ENCODE measurements at places on chromosomes 13 and 19. TPM values are rescaled to one million over a fixed set of nuclear protein-coding genes. Genes with fewer than 3 reads are reported as not detected.

- DNase-seq = no peak
Measured at GRCh38 chr13:71118779-71119364, 748.1 kb downstream of the DACH1 start.

DNA sequence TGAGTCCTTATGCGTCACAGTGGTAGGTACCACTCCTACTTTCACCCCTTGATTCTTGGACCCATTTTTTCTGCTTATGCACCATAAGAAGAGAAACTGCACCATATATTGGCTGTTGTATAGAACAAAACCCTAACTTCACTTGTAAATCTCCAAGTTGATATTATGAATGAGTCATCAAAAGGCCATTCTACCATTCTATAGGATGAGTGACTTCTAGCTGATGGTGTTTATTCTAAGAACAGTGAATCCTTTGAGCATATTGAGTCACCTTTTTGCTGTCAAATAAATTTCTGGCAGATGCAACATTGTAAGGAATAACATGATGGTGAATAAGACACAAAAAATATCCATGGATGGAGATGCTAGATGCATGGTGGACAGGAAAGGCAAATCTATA lies 57.7 kb downstream of the POLR1D start:
- DNase-seq = no peak

DNA sequence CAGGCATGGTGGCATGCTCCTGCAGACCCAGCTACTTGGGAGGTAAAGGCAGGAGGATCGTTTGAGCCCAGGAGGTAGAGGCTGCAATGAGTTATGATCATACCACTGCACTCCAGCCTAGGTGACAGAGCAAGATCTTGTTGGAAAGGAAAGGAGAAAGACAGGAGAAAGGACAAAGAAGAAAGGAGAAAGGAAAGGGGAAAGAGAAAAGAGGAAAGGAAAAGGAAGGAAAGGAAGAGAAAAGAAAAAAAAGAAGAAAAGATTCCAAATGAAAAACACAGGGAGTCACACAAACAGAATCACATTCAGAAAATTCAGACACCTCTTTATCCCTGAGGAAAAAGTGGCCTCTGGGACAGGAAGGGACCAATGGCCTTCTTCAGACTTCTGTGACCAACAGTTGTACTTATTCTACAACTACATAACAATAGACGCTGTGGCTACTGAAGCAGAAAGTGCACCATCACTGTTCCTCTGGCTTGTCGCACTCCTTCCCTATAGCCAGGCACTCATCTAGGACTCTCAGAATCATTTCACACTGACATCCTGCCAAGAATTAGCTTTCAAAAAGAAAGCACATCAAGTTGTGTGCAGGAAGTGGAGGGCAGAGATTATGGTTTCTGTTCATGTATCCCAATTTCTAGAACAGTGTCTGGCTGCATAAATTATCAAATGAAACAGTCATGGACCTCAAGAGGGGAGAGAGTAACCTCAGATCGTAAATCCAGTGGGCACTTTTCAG lies 5.9 kb downstream of the MTMR6 start:
- DNase-seq = no peak

- DNase-seq = no peak
Measured at GRCh38 chr19:16944626-16945363, 56.0 kb downstream of the F2RL3 start.

Gene PDS5B
- 16.7 TPM for polyA plus RNA-seq

- no peak for DNase-seq
Measured at GRCh38 chr13:105200181-105200580, 1335.3 kb downstream of the EFNB2 start.

Gene KLK1
- polyA plus RNA-seq = not detected

Gene ARHGAP35
- polyA plus RNA-seq = 28.7 TPM

- no peak for DNase-seq
Measured at GRCh38 chr13:110405597-110406450, 98.7 kb downstream of the COL4A2 start.

GRCh38 chr13:37364956-37365355 lies 233.6 kb downstream of the POSTN start:
- no peak for DNase-seq

GRCh38 chr19:36258028-36258875 lies 43.3 kb downstream of the ZNF146 start:
- DNase-seq = no peak

GRCh38 chr19:48403606-48404005 lies 10.1 kb downstream of the GRIN2D start:
- no peak for DNase-seq

GRCh38 chr13:100977841-100978240 lies 303.2 kb upstream of the TMTC4 start:
- DNase-seq = no peak

DNA sequence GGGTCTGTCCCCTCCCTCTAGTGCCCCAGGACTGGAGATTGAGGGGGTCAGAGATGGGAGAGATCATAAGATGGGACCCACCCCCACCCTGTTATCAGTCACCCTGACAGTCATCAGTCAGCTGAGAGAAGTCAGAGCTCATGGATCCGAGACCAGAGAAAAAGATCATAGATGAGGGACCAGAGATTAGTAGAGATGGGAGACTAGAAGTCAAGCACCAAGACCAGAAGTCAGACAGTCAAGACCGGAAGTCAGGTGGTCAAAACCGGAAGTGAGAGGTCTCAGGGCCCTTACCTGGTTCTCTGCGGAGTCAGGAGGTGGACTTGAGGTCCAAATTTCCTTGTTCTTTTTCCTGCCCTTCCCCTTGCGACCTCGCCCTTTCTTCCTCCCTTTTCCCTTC lies 7.0 kb downstream of the COL5A3 start:
- no peak for DNase-seq

- no peak for DNase-seq
Measured at GRCh38 chr13:60158321-60158801, 5.4 kb downstream of the DIAPH3 start.

All from AG04450 (cell line).